Activated CD4-positive, alpha-beta T cell treated with anti-CD3 and anti-CD28 coated beads, Interleukin-2, amount 50 U/mL, for 16 hours (primary cell): ENCODE measurements at places on chromosomes 1 and 21.
A peak's percentile ranks its signal among the peaks of the same experiment; 100 is the strongest.

DNA sequence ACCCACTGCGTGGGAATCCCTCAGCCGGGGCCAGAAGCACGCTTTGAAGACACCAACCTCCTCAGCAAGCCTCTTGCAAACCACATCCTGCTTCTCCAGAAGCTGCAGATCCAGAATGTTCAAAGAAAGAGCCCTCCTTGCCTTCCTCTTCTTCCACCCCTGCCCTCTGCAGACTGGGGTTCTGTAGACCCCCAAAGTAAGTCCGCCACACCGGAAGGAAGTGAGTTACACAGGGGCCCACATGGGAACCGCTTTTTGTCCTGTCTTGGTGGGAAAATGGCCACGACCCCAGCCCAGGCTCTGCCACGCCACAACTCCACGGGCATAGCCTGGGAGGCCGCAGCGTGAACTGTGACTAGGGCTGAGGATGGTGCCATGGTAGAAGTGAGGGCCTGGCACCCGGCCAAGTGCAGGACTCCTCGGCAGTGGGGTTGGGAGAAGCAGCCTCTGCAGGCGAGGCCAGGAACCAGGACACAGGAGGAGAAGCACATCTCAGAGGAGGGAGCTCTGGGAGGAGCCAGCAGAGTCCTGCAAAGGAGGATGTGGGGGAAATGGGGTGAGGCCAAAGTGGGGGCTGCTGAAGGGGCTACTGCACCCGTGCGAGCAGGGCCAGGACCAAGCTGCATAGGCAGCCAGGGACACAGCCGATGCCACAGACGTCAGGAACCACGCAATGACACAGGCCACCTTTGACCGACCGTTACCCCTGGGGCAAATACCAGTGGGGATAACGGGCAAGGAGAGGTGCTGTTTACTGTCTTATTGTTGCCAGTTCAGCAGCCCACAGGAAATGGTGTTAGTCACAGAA, 30.9 kb downstream of the PDE9A start:
- peak; percentile 67 for DNase-seq

GRCh38 chr1:59766227-59766855, 48.4 kb upstream of the HOOK1 start:
- DNase-seq, result no peak

DNA sequence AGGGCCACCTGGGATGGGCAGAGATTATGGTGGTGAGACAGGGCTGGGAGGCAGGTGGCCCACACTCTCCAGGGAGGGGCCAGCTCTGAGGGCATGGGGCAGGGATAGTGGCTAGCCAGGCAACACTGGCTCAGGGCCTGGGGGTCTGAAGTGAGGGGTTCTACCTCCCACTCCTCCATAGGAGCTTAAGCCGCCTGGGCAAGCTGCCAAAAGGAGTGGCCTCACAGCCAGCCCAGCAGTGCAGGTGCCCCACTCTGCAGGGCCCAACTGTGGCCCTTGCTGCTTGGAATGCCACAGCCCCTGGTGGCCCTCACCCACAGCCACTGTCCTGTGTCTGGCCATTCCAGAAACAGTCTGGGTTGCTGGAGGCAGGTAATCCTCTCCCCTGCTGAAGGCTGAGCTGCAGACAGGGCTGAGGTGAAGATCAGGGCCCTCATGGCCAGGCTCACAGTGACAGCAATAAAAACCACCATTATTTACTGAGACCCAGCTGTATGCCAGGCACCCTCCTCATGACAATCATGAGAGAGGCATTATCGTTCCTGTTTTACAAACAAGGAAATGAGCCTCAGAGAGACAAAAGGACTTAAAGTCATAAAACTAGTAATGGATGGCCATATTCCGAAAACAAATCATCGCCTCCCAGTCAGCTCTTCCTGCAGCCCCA, 31.0 kb downstream of the KIF21B start:
- DNase-seq, result no peak

GRCh38 chr1:213530611-213531320, 457.0 kb upstream of the PROX1 start:
- DNase-seq, result no peak

DNA sequence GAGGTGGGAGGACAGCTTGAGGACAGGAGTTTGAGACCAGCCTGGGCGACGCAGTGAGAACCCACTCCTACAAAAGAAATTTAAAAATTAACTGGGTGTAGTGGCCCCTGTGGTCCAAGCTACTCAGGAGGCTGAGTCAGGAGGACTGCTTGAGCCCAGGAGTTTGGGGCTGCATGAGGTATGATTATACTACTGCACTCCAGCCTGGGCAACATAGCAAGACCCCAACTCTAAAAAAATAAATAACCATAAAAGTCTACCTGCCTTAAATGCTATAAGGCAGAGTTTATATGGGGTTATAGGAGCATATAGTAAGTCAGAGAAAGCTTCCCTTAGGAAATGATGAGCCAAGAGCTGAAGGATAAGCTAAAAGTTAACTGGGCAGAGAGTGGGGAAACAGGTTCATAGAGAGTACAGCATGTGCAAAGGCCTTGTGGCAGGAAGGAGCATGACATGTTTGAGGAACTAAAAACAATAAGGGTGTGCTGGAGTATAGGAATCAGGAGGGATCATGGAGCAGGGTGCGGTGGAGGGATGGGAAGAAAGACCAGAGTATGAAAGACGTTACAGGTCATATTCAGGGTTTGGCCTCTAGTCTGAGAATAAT, 68.3 kb downstream of the ADSS2 start:
- DNase-seq, result no peak

DNA sequence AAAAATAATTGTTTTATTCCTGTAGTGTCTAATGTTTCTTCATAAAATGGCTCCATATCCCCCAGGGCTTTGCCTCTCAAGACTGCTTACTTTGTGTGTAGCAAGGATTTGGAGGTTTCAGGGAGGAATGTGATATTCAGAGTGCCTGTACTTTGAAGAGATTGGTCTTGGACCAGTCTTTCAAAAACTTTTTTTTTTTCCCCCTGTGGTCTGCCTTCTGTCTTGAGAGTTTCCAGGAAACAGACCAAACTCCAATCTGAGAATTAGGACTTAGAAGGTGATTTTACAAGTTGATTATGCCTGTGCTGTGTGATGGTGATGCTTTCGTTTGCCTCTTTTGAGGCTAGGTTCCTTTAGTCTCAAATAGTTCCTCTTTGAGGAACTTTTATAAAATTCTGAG, 25.9 kb downstream of the GABPA start:
- no peak for DNase-seq

DNA sequence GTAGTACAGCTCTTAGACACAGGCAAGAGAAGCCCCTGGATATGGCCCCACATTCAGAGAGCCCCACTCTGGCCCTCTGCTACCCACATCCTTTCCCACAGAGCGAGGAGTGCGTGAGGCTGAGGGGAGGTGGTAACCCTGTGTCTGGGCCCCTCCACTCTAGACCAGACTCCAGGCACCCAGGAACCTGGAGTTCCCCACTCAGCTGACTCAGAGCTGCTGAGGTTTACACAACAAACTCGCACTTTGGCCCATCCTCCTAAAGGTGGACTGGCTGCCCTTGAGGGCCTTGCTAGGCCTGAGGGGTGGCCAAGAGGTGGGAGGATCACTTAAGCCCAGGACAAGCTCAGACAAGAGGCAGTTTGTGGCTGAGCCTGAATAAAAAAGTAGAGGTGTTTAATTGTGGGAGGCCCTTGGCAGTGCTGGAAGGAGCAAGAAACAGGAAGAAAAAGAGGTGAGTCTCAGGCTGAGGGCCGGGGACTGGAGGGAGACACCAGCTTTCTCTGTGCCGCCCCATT, 10.7 kb downstream of the MR1 start:
- DNase-seq, result peak; percentile 70

- DNase-seq, result no peak
These were observed 81.1 kb upstream of the L1TD1 start for GRCh38 chr1:62113507-62113906.

DNA sequence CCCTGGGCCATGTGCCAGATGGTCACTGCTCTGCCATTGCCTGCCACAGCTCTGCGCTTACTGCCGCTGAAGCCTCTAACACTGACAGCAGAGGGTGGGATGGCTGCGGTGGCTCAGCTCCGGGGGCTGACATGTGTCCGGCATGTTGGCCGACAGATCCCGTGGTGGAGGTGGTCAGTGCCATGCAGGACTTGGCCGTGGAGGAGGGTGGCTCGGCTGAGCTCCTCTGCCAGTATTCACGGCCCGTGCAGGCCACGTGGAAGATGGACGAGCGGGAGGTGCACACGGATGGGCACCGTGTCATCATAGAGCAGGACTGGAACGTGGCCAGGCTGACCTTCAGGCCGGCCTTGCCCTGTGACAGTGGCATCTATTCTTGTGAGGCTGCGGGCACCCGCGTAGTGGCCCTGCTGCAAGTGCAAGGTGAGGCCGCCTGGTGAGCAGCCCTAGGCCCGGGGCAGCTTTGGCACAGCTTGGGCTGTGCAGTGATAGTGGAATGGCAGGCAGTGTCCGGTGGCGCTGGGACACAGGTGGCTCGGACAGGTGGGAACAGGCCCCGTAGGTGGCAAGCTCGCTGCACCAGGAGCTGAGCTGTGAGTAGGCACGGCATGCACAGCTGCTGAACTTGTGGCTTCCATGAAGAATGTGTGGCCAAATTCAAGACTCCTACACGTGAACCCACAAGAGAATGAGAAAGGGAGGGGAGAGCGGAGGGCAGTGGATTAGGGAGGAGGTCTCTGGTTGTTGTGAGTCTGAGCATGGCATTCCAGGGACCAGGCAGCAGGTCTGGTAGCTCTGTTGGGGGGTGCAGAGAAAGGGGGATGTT, 91.8 kb downstream of the TRIM11 start:
- DNase-seq, result no peak

GRCh38 chr1:49204720-49205119, 428.0 kb upstream of the BEND5 start:
- DNase-seq, result no peak

DNA sequence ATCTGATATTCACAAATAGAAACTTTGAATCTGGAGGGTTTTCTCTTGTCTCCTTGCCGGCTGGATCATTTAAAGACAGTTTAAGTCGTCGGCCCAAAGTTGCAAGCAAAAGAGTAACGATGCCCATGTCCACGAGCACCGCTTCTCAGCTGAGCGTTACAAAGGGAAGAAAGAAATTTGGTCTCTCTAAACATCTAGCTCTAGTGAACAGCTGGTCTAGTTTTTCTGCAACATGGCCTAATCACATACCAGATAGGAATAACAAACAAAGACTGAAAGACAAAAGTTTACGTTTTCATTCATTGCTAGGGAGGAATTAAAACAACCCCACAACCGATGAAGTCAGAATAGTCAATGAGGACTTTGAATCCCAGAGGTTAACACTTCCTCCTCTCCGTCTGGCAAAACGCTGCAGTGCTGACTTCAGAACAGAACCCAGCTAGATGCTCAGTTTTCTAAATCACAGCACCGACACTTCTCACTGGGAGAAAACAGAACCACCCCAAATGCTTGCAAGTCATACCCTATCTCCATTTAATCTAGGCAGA, 69.4 kb downstream of the NTPCR start:
- no peak for DNase-seq

DNA sequence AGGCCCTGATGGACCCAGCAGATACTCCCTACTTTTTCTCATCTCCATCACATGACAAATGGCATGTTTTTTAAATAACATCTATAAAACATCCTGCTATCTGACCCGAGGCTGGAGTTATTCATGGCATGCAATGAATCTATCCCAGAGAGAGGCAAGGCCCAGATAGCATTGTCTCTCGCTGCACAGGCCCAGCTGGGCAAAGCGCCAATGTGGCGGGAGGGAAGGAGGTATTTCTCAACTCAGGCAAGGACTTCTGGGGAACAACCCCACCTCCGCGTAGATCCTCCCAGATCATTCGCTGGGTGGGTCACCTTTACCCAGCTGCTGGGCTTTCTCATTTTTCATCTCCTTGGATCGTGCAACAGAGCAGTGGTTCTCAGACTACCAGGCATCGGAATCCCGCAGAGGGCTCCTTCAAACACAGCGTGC, 59.8 kb downstream of the ERG start:
- DNase-seq, result no peak

DNA sequence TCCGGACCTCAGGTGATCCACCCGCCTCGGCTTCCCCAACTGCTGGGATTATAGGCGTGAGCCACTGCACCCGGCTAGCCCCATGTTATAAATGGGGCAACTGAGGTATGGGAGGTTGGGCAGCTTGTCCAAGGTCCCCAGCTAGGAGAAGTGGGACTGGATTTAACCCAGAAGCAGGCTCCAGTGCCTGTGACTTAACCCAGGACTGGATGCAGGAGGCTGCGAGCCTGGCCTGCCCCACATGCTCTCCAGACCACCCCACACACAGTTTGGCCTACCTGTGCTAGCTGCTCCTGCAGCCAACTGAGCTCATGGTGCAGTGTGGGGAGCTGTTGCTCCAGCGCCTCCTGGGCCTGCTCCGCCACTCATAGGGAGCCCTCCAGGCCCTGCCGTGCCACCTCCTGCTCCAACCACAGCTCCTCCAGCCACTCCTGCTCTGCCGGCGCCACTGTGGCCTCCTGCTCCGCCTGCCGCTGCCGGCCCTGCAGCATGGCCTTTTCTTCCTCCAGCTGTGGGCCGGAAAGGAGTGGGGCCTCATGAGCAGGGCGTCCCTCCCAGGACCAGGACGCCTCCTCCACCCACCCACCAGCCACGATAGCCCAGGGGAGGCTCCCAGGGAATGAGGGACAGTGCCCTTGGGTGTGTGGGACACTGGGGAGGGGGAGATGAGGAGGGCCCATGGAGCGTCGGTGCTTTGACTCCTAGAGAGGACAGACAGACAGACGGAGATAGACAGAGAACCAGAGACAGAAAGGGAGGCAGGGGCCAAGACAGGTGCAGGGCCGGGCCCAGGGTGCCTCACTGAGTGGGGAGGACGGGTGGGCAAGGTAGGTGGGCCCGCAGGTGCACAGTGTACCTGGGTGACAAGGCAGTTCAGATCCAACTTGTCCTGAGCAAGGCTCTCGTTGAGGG, 12.4 kb upstream of the NBPF1 start:
- no peak for DNase-seq

GRCh38 chr1:212587016-212587887, 21.3 kb upstream of the ATF3 start:
- DNase-seq, result no peak

- no peak for DNase-seq
These were observed 14.0 kb upstream of the RAP1A start for GRCh38 chr1:111605576-111605975.

GRCh38 chr1:96306809-96307560, 414.6 kb upstream of the PTBP2 start:
- DNase-seq, result no peak
